ENCODE measurements at places on chromosomes 1 and 21.

DNA sequence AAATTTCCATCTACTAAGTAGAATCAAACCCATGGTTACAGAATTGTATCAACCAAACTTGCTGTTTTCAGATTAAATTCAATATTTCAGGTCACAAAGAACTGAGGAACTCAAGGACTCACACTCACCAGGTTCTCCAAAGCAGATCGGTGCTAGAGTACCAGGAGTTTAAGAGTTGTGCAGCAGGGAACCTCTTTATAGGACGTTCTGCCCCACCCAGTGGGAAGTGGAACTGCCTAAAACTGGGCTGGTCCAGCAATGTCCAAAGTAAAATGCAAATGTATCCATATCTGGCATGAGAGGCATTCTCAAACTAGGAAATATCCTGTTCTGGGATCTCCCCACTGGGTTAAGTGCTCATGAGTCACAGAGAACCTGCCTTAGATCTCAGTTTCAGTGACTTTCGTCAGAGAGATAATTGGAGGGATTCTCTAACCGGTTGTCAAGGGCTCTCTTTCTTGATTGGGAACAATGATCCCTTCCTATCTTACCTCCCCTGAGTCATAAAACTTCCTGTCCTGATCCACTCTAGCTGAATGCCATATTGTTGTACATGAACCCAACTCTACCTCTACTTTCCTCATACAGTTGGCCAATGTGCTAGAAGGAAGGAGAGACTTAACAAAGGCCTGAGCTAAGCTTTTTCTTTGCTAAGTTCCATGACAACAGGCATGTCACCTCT, at the start of gene SPRR2D:
Gene SPRR2D (minus strand): TSS at position 171 of the 682 bp plus-strand sequence. CDS start 774 bp downstream, outside the sequence.
- no peak for DNase-seq

DNA sequence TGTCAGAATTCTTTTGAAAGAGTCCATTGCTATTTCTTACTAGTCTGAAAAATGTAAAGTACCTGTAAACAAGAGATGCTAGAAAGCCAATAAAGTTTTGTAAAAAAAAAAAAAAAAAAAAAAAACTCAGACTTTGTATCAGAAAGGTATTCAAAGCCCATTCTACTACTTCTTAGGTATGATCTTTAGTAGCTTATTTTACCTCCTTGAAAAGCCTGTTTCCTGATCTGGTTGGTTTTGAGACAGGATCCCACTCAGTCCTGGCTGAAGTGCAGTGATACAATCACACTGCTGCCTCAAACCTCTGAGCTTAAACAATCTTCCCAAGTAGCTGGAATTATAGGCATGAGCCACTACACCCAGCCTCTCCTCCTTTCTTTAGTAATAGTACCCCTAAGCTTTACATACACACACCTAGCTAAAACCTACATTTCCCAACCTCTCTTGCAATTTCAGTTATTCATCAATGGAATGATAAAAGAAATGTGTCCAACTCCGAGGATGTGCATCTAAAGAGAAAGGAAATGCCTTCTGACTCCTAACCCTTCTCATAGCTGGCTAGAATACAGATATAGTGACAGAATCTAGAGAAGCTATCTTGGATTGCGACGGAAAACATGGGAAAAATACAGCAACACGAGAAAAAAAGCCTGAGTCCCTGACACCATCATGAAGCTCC, 30.6 kb downstream of the EPS15 start:
- no peak for DNase-seq

DNA sequence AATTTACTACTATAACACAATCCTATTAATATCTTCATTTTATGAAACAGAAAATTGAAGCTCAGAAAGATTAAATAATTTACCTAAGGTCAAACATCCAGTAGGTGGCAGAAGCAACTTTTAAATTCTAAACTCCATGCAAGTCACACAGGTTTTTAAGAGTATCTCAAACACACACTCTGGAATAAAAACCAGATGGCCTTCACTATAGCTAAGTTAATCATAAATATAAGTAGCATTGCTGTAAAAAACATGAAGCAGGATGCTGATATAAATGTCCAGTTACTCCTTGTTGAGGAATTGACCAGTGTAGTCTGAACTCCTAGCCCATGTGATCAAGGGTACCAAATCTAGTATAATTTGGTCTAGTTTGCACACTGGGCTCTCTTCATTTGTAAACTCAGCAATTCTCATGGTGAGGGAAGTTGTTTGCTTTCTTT, 9.4 kb upstream of the FMO3 start:
- no peak for DNase-seq

DNA sequence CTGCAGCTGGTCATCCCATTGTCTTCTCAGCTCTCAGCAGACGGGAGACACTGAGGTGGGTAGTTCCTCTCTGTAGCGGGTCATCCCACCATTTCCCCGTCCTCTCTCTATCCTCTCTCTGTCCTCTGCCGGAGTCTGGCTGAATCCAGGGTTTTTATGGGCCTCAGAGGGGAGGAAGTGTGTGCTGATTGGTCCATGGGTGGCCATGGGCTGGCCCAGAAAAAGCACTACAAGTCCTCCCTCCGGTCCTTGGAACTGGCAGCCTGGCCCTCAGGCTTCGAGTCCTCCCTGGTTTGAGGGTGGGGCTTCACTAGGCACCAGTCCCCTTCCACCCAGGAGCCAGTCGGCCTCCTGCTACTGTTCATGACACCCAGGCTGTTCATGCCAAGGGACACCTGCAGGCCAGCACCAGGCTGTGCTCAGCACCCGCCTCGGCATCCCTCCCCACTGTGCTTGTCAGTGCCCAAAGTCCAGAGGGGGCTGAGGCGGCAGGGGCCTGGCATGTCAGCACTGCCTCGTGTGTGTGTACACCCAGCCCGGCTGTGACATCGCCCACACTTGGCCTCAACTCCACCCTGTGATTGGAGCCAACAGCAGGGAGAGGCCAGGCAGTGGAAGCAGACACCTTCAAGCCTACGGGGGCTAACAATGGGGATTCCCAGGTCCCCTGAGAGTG, 23.0 kb upstream of the LRRC8C start:
- DNase-seq = peak; percentile 80

GRCh38 chr1:219086956-219087469, 86.7 kb upstream of the LYPLAL1 start:
- no peak for DNase-seq

GRCh38 chr1:169044296-169044695, 62.2 kb upstream of the ATP1B1 start:
- no peak for DNase-seq

GRCh38 chr1:112143871-112144441, 154.5 kb upstream of the KCND3 start:
- DNase-seq = no peak

GRCh38 chr1:33393524-33393923, 37.4 kb downstream of the PHC2 start:
- DNase-seq = no peak

GRCh38 chr1:178407655-178408054, 89.1 kb downstream of the CLEC20A start:
- no peak for DNase-seq

- DNase-seq = no peak
These were observed 264.3 kb upstream of the PLD5 start for GRCh38 chr1:242788771-242789170.

- DNase-seq = no peak
These were observed 16.9 kb upstream of the EFCAB14 start for GRCh38 chr1:46735708-46736324.
